ENCODE measurements at places on chromosomes 5 and 9. TPM values are rescaled to one million over a fixed set of nuclear protein-coding genes. Genes with fewer than 3 reads are reported as not detected.

The PCDH12 gene
- 1.7 TPM for total RNA-seq

The MYOZ3 gene
- 0.64 TPM for total RNA-seq

The PCDHB16 gene
- 20.1 TPM for total RNA-seq

The NUTM2G gene
- total RNA-seq, result not detected

The NLN gene
- 94.0 TPM for total RNA-seq

The UGT3A2 gene
- total RNA-seq, result 0.37 TPM

The EGFL7 gene
- 8.1 TPM for total RNA-seq

The DNAJA1 gene
- 249 TPM for total RNA-seq

The PCDHGB6 gene
- total RNA-seq, result 59.8 TPM

The MYMK gene
- total RNA-seq, result not detected

The OBP2B gene
- not detected for total RNA-seq

The DIRAS2 gene
- total RNA-seq, result 0.27 TPM

The GPRIN1 gene
- total RNA-seq, result 72.3 TPM

The ADAMTS12 gene
- total RNA-seq, result 0.54 TPM

The SLC6A18 gene
- not detected for total RNA-seq

All from glutamatergic neuron (in vitro differentiated cells).